ENCODE measurements at places on chromosomes 12 and 14.
A peak's percentile ranks its signal among the peaks of the same experiment; 100 is the strongest.

GRCh38 chr12:60210756-60211155, 614.9 kb downstream of the SLC16A7 start:
- DNase-seq, result no peak

DNA sequence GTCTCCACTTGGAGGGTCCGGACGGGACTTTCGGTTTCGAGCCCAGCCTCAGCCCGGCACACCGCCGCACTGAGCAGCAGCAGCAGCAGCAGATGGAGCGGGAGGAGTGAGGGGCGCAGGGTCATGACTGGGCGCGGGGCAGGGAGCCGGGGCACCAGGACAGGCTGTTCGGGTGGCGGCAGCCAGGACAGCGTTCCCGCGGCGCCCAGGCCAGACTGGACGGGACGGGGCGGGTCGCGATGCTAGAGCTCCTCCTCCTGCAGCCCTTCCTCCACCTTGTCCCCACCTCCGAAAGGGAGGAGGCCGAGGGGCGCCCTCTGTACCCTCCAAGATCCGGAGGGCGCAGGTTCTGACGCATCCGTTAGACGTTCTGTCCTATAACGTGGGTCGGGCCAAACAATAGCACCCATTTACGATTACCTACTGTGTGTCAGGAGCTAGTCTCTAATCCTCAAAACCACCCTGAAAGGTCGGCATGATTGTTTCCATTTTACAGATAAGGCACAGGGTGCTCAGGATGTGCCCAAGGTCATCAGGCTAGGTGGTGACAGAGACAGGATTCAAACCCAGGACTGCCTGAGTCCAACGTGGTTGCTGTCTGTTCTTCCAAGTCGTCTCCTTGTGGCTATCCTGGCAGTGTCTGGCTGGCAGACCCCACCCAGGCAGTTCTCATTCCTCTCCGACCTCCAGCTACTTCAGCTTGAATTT, at the start of gene FKBP11:
TSS of gene FKBP11 (minus strand) at position 189 of the 708 bp plus-strand sequence. CDS start at position 125, 64 bp downstream.
- peak; percentile 12 for DNase-seq

DNA sequence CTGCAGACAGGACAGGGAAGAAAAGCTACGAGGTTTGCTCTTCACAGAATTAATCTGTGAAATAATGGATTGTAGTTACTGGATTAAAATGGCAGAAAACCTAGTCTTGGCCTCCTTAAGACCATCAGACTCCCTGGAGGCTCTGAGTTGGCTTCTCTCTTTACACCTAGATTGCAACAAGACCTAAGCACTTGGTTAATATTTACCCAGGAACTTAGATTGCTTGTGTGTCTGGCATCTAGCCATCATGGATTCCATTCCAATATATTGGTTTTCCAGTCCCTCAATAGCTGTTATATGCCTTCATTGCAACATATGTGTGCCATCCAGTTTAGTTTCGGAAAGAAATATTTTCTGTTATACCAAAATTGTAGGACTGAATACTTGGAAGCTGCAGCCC, 1.9 kb upstream of the GTF2A1 start:
- DNase-seq, result no peak

- no peak for DNase-seq
Observed at GRCh38 chr12:19945559-19946435, 422.5 kb upstream of the PDE3A start.

DNA sequence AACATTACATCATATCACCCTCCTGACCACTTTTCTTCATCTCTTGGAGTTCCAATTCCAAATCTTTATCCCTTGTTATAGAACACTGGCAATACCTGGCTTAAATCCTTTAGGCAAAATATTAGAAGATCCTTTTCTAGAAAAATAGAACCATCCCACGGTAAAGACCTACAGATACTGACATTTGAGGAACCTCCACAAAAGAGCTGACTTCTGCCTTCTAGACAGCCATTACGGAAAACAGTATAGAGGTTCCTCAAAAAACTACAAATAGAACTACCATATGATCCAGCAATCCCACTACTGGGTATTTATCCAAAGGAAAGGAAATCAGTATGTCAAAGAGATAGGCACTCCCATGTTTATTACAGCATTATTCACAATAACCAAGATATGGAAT, 241.7 kb upstream of the AMIGO2 start:
- DNase-seq, result no peak

DNA sequence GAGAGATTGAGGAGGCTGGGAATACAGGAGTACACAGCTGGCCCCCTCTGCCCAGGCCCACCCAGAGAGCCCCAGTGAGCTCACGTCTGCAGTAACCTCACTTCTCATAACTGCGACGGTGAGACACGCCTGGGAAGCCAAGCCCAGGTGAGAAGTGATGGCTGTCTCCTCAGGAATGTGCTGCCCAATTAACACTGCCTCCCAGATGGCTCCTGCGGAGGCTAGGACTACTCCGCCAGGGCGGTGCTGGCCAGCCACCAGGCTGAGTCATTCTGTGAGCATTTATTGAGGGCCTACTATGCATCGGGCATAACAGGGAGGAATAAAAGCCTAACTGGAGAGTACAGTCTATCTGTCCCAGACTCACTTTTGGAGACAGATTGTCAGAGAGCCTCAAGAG, 9.3 kb upstream of the TMEM106C start:
- no peak for DNase-seq
